ENCODE measurements at places on chromosomes 11 and 22.

DNA sequence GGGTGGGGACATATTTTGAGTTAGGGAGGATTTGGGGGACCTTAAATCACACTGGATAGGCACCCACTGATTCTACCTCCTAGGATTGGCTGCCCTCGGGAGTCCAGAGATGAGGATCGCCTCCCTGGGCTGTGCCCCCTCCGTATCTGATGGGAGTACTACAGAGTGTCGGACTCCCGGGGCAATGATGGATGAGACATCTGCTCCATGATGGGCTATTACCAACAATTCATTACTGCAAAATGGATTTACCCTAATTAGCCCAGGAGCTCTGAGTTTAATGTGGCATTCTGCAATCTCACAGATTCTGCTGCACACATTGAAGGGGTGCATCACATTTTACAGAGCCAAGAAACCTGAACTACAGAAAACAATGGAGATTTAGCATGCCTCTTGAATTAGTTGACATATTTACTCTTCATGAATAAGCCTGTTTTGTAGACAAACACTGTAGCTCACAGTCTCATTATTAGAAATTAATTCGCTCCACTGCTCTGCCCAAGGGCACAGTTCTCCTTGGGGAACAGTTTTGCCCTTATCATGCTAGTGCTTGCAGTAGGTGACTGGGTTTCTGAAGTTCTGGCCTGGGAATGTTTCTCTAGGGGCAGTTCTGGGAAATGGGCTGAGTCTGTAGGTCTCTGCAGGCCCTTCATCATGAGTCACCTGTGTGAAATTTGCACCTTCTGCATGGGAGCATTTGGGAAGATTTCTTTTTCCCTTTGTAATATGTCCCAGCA is 217.1 kb upstream of the PLET1 start:
- DNase-seq: no peak

GRCh38 chr11:62654297-62654696 is 1.2 kb upstream of the INTS5 start:
- DNase-seq: no peak

DNA sequence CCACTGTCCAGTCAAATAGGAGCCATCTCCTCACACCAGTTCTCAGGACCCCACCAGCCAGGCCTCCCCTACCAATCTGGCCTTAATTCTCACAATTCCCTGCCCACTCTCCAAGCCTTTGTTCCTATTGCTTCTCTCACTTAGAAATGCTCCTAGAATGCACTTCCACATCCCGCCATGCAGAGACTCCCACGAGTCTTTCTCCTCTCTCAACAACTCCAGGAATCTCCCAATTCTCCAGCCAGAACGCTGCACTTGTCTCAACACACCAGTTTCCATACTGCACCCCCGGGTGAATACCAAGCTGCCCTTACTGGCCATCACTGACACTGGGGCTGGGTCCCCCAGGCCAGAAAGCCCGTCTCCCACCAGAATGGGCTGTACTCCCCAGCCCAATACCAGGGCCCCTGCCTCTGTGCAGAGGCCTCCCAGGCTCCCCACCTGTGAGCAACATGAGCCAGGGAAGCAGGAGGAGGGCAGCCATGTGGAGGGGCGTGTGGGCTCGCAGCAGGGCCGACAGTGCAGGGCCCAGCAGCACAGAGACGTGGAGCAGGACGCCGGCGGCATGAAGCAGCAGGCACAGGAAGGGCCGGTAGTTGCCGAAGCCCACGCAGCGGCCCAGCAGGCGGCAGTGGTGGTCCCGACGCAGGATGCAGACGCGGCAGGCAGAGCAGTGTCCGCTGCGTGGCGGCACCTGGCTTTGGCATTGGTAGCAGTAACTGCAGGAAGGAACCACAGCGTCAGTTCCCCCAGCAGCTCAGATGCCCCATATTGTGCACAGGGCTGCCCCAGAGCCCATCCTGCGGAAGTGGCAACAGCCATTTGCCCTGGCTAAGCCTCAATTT is 2.4 kb downstream of the ZDHHC24 start:
- DNase-seq: peak; percentile 11

- DNase-seq: no peak
Measured at GRCh38 chr22:29642694-29643093, 39.3 kb downstream of the NF2 start.

DNA sequence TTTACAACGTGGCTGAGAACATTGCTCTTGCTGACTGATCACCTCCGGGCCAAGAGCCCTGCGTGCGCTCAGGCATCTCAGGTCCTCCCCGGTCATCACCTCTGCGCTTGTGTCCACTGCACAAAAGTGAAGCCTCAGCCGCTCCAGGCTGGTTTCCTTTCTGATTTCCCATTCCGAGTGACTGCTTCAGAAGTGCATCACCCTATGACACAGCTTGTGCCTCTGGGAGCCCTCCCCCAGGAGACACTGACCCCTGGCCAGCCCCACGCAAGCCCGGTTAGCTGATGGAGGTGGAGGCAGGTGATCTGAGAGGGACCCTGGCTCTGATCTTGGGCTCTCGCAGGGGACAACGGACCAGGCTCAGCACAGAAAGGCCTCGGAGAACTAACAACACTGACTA is 38.3 kb upstream of the GNB1L start:
- DNase-seq: no peak

DNA sequence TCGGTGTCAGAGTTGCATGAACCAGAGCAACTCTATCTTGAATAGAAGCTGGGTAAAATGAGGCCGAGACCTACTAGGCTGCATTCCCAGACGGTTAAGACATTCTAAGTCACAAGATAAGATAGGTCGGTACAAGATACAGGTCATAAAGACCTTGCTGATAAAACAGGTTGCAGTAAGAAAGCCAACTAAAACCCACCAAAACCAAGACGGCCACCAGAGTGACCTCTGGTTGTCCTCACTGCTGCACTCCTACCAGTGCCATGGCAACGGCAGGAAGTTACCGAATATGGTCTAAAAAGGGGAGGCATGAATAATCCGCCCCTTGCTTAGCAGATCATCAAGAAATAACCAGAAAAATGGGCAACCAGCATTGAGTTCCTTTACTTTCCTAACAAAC is 2.4 kb upstream of the KAT5 start:
- DNase-seq: no peak

GRCh38 chr22:37499027-37499707 is 13.0 kb upstream of the MFNG start:
- no peak for DNase-seq

DNA sequence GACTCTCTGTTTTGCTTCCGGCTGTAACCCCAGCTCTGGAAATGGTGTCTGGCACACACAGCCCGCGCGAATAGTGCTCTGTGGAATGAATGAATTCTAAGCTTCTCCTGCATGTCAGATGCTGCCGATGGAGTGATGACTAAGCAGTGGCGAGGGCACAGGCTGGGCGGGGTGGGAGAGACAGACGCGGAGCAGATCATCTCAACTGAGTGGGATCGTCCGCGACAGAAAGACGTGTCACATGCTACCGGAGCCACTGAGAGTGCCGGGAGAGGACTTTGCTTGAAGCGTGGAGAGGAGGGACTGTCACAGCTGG is 334.5 kb downstream of the CTTN start:
- no peak for DNase-seq

- no peak for DNase-seq
Measured at GRCh38 chr22:23815541-23816155, 23.2 kb downstream of the DERL3 start.

DNA sequence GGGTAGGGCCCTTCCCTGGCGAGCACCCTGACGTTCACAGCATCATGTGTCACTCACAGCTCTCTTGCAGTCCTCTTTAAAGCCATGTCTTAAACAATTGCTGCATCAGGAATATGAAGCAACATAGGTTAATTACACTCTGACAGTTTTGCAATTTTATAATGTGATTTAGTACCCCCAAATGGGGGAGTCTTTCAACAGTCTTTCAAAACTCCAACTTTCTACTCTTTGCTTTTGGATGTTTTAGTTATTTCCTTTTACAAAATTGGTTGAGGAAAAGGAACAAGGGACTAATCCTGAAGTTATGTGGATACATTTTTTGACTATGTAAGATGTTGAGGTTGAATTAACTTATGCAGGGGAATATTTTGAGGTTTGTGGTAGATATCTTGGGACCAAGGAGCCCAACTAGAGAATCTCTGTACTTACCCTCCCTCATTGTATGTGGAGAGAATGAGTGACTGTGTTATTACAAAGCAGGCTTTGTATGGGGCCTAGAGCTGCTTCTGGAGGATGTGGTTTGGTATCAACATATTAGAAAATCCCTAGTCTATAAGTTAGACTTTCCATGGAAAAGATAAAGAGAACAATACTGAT is at the start of gene MMP8:
Gene MMP8, minus strand, starts transcription at position 51 of the 597 bp plus-strand sequence. CDS start 99 bp downstream, outside the sequence.
- peak; percentile 79 for DNase-seq

DNA sequence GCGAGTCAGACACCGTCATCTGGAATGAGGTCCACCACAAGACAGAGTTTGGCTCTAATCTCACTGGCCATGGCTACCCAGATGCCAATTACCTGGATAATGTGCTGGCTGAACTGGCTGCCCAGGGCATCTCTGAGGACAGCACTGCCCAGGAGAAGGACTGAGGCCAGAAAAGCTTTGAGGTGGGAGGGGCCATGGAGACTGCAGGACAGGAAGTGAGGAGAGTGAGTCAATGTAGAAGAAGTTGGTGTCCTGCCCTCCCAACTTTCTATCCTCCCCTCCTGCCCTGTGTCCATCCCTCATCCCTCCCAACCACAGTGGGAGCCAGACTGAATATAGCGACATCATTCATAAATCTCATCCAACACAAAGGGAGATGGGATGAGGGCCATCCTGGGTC is 8.0 kb downstream of the MPEG1 start:
- DNase-seq: no peak

GRCh38 chr22:17371448-17371847 is 2.2 kb downstream of the CECR2 start:
- DNase-seq: no peak

GRCh38 chr11:1546536-1547466 is 25.3 kb downstream of the DUSP8 start:
- DNase-seq: no peak

- no peak for DNase-seq
Measured at GRCh38 chr11:123371506-123372297, 58.4 kb upstream of the GRAMD1B start.

DNA sequence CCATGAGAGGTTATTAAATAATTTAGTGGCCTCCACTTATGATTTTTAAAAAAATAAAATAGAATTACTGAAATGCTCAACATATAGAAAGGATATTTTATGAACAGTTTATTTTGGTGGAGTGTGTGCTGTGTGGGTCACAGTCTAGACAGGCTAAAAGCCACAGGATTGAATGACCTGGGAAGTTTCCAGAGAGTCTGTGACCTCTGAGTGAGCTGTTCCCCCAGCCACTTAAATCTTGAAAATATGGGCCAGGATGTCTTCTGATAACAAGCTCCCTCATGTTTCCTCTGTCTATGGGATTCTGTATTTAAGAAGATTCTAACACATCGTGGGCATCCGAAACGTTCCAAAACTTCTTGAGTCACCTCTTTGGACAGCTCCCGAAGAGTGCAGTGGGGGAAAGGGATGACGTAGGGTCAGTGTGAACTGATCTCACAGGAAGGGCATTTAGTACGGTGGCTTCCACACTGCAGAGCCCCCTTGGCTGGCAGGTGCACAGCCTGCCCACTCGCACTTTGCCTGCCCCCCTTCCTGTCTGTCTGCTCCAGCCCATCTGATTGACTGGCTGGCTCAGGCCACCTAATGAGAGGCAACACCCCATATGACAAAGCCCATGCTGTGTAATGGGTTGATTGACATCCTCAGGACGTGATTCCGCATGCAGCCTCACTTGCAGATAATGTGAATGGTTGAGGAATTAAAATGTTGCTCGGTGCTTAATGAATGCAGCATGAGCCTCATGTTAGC is 97.4 kb downstream of the NTM start:
- DNase-seq: no peak

- DNase-seq: no peak
Measured at GRCh38 chr22:37848587-37849088, 581 bp upstream of the EIF3L start.

DNA sequence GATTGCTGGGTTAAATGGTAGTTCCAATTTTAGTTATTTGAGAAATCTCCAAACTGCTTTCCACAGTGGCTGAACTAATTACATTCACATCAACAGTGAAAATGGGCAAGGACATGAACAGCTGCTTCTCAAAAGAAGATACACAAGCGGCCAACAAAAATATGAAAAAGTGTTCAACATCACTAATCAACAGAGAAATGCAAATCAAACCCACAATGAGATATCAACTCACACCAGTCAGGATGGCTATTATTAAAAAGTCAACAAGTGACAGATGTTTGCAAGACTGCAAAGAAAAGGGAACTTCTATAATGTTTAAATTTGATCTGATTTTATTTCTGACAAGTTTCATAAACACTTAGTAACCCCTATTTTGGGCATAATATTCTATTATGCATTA is 537.5 kb downstream of the DLG2 start:
- DNase-seq: no peak

DNA sequence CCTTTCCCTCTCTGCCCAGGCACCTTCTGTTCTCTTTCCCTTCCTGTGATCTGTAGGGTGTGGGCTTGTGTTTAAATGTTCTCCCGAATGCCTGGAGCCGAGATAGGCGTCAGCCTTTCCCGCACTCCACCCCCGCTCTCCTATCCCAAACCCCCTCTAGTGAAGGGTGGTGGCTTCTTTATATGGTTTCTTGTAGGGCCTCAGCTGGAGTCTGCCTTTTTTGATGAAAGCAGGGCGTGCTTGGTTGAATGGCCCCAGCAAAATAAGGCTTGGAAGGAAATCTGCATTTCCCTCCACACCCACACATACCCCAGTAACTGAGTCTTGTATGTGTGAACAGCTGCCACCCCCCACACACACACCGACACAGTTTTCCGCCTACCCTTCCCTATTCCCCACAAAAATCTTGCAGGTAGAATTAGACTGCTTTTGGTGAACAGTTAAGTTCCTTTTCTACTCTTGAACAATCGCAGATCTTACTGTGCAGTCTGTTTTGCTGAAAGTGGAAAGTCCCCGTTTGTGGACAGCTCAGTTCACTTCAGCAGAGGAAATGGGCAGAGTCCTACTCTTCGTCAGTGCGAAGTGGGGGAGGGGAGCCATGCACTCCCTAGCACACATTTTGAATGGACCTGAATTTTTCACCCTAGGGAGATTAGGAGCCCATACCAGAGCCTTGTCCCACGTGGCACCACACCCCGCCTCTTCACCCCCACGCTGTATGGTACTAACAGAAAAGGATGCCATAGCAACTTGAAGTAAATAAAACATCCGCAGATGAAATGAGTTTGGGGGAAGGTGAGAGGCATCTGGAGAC is 25.5 kb upstream of the GRK2 start:
- DNase-seq: peak; percentile 35

- DNase-seq: no peak
Measured at GRCh38 chr11:43954241-43954640, 11.8 kb downstream of the C11orf96 start.

GRCh38 chr11:89125298-89125697 is 52.4 kb upstream of the TYR start:
- DNase-seq: no peak

- no peak for DNase-seq
Measured at GRCh38 chr22:43482318-43482625, 70.5 kb downstream of the MPPED1 start.

- DNase-seq: no peak
Measured at GRCh38 chr22:26898946-26899605, 241.7 kb downstream of the MIAT start.

DNA sequence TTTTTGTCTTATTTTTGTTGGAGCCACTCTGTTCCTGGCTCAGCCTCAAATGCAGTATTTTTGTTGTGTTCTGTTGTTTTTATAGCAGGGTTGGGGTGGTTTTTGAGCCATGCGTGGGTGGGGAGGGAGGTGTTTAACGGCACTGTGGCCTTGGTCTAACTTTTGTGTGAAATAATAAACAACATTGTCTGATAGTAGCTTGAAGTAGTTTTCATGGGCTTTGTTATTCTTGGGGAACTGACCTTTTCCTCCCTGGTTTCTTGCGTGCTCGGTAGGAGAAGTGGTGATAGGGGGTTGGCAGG is 6.0 kb upstream of the MCM5 start:
- DNase-seq: no peak

- DNase-seq: peak; percentile 9
Measured at GRCh38 chr11:63536669-63537292, at the start of gene PLAAT4. Gene PLAAT4 (plus strand): TSS chr11:63536808. CDS start chr11:63536869, 61 bp downstream.
